Suppressor macrophage (primary cell): ENCODE measurements at places on chromosomes 13 and 19.

- no peak for DNase-seq
Measured at GRCh38 chr19:41276231-41276630, 12.1 kb downstream of the HNRNPUL1 start.

DNA sequence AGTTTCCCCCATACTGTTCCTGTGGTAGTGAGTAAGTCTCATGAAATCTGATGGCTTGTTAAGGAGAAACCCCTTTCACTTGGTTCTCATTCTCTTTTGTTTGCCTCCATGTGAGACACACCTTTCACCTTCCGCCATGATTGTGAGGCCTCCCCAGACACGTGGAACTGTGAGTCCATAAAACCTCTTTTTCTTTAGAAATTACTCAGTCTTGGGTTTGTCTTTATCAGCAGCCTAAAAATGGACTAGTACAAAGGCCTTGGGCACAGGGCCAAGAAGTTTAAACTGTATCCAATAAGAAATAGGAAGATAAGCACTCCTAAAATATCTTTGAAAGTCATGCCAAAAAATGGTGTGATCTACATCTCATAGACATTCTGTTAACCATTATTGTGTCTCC, 176.9 kb downstream of the TBC1D4 start:
- DNase-seq, result no peak

DNA sequence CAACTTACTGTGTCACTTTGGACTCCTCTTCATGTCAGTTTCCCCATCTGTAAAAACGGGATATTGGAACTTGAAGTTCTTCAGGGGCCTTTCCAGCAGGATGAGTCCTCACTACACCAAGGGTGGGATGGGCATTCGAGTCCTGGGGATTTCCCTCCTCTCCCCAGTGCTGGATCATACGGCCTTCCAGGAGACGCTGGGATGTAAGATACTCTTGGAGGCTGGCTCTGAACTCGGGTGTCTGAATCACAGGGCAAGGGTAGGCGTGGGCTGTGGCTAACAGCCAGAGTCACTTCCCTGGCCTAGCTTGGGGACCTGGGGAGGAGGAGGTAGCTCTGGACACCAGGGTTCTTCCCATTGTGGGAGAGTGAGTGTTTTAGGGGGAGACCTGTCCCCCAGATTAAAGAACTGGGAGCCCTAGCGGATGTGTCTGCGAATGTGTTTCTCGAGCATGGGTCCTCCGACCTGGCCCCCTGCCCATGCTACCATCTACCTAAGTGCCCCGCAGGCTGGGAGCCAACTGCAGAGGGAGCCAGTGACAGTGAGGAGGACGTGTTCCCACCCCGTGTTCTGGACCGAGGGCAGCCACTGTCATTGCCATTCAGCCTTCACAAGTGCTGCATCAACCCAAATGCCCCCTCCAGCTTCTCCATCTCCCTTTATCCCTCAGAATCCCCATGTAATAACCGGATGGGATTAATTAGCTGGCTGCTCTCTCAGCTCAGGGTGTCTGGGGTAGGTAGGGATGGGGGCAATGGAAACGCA, 2.4 kb upstream of the CYTH2 start:
- no peak for DNase-seq

DNA sequence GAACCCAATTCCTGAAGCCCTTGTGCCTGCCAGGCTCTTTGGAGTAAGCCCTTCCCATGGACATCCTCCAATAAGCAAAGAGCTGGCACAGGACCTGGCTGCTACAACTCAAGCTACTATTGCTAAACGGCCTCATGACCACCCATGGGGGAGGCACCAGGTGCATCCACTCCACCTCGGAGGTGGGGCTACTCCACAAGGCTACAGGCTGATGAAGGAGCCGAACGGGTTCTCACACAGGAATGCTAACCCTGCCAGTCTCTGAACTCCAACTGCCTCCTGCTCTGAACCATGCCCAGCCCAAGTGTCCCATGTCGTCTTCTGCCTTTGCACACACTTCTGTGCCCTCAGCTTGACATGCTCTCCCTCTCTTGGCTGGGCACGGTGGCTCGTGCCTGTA, 10.0 kb downstream of the SYMPK start:
- DNase-seq, result no peak

DNA sequence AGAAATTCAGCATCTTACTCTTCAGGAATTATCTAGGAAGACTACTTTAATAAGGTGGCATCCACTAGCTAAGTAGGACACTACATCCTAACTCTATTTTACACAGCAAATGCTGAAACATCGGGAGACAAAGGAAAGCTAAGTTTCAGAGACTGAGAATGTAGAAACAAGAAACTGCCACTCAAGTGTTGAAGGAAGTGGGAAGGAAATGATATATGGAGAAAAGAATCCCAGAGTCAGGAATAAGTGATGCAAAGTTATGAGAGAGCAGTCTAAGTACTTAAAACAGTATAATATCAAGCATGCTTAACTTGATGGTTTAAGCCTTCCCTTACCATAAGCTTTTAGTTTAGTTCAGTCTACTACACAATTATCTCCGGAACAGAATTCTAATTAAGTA, 52.4 kb downstream of the RBM26 start:
- DNase-seq, result no peak

GRCh38 chr19:51129716-51130115, 5.0 kb downstream of the SIGLEC9 start:
- no peak for DNase-seq

DNA sequence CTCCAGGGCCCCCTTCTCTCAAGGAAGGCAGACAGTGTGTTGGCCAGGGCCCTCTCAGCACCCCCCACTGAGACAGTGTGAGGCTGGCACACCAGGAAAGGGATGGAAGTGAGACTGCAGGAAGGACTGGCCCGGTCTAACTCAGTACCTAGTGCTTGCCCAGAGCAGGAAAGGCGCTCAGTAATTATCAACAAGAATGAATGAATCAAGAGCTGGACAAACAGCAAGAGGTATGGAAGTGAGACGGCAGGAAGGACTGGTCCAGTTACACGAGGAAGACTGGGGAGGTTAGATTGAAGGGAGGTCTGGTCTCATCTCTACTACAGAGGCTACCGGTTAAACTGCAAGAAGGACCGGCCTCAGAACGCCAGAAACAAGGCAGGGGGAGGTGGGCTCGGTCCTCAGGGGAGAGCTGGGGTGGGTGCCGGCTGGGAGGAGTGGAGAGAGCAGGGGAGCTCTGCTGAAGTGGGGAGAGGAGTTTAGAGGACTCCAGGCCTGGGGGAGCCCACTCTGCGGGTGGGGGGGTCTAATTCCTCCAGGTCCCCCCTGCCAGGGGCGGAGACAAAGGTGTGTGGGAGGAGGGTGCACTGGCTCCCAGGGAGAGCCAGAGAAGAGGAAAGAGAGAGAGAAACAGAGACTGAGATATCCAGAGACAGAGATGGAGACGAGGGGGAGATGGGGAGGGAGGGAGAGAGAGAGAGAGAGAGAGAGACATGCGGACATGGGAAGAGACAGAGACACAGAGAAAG, 1.1 kb downstream of the SLC8A2 start:
- DNase-seq, result no peak

- no peak for DNase-seq
Measured at GRCh38 chr19:30927705-30928104, 421.5 kb downstream of the TSHZ3 start.

- DNase-seq, result no peak
Measured at GRCh38 chr13:29674532-29674931, 79.0 kb upstream of the SLC7A1 start.

- peak; percentile 70 for DNase-seq
Measured at GRCh38 chr13:46759846-46760245, 37.1 kb downstream of the ESD start.

DNA sequence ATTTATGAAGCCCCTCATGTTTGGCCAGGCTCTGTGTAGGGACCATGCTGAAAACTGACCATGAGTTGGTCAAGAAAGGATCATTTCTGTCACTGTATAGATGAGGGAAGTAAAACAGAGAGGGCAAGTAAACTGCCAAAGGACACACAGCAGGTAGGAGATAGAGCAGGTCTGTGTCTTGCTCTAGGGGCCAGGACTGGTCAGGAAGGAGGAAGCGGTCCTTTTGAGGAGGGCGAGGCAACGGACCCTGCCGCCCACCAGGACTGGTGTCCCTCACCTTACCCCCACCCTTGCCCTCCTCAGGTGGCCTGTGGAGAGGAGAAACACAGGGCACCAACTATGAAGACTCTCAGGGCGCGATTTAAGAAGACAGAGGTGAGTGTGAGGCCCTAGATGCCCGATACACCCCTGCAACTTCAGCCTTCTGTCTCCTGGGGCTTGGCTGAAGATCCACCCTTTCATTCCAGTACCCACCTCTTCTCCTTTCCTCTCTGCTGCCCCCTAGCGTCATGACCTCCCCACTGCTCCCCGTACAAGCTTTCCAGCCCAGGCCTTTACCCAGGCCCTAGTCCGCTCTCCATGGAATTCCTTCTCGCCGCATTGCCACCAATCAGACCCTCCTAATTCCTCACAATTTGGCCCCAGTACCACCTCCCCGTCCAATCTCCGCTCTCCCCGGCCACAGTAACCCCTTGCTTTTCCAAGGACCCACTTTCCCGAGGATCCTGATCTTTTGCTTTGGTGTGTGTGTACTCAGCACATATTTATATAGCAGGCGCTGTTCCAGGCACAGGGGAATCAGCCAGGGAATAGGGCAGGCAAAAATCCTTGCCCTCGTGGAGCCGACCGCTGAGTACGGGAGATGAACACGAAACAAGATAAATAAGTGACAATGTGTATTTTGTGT, 3.9 kb downstream of the ANKRD24 start:
- DNase-seq, result peak; percentile 89

GRCh38 chr13:74987124-74987690, 494.8 kb downstream of the TBC1D4 start:
- no peak for DNase-seq

GRCh38 chr13:98521461-98522247, 55.3 kb downstream of the STK24 start:
- DNase-seq, result no peak

DNA sequence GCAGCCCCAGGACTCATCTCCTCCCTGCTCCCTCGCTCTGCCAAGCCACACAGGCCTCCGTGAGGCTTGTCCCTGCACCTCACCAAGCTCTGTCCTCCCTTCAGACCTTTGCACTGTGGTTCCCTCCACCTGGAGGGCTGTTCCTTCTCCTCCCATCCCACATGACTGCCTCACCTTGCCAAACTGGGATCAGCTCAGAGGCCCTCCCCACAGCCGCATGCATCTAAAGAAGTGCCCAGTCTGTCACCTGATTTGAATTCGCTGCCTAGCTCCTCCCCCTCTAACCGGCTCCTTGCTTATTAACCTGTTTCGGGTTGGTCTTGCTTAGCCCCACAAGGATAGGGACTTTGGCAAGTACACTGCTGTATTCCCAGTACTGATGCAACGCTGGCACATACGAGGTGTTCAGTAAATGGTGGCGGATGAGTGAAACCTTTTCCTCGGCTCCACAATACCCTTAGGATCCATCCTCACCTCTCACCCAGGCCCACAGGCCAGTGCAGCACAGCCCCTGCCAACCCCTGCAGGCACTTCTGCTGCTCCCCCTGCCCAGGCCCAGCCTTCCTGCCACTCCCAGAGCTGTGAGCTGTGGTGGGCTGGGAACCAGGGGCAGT, 4.4 kb downstream of the AKT2 start:
- no peak for DNase-seq

DNA sequence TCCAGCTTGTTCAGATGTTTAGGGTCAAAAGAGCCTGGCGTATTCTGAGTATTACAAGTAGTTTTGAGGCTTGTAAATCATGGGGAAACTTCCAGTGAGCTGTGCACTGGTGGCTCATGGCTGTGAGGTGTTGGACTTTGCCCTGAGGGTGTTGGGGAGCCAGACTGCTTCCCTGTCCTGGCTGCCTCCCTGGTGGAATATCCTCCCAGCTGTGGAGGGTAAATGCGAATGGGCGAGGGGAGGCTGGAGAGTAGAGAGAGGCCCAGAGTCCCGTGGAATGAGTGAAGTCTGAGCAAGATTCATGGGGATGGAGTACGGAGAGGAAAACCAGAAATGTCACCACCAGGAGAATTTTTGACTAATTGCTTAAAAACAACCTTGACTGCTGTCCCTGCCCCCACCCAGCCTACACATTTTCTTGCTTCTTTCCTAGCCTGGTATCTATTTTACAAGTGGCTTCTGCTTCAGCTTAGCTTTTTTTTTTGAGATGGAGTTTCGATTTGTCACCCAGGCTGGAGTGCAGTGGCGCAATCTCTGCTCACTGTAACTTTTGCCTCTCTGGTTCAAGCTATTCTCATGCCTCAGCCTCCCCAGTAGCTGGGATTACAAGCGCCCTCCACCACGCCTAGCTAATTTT, 3.7 kb downstream of the SNRPA start:
- peak; percentile 82 for DNase-seq

GRCh38 chr13:27279506-27279905, 8.9 kb downstream of the RASL11A start:
- DNase-seq, result no peak

DNA sequence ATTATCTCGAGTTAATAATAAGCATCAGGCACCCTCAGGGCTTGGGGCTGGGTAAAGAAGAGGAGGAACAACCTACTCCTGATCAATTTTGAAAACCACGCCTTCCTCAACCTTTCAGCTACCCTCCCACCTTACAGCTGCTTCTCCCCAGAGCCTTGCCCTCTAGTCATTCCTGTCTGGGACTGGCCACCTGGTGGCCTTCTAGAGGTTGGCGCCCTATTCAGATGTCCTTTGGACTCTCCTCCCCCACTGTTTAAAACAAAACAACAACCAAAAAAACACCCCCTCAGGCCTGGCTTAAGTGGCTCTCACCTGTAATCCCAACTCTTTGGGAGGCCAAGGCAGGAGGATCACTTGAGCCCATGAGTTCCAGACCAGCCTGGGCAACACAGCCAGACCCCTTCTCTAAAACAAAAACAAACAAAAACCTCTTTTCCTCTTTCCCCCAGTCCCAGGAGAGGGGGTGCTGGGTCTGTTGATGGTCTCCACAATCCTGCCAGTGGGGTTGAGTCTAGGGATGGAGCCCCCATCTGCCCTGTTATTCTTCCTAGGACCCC, 62.3 kb downstream of the CCDC70 start:
- DNase-seq, result peak; percentile 12
